Lower lobe of right lung (tissue), 2 donors: ENCODE measurements at places on chromosomes 5 and 9. TPM values are rescaled to one million over a fixed set of nuclear protein-coding genes. Genes with fewer than 3 reads are reported as not detected.
A peak's percentile ranks its signal among the peaks of the same experiment; 100 is the strongest.

DNA sequence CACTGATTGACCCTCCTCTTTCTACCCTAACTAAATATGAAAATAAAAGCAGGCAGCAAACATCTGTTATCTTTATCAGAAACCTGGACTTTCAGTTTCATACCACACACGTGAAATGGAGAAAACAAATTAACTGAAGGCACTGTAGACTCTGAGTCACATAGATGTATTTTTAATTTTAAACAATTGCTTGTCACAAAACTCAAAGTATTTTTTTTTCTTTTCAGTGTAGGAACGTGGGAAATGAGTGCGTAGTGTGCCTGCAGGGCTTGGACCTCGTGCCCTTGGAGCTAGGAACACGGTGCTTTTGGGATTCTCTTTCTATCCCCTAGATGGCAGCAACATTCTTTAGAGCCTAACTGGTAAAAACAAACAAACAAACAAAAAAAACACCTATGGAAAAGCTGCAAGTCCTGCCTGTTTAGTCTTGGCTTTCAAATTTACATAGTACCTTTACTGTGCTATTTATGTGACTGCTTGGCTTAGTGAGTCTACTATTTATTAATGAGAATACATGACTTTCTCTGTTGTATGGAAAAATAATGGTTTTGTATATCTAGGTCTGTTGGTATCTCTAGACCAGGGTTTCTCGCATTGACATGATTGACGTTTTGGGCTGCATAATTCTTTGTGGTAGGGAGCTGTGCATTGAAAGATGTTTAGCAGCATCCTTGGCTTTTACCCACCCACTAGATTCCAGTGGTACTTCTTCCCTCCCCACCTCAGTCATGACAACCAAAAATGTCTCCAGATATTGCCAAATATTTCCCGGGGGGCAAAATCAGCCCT lies 16.8 kb upstream of the ACTBL2 start:
- H3K27me3 ChIP-seq = no peaks in the 10 kb centered on the region
- no peak overlapping the region for H3K27ac ChIP-seq
- H3K4me3 ChIP-seq = peak overlapping the region; percentile 24
- H3K4me1 ChIP-seq = peaks cover 23% of the 10 kb centered on the region
- no peak for DNase-seq

GRCh38 chr5:173869316-173869715 lies 18.8 kb upstream of the CPEB4 start:
- H3K27ac ChIP-seq = no peak overlapping the region
- no peak overlapping the region for H3K4me3 ChIP-seq
- peaks cover 35% of the 10 kb centered on the region for H3K4me1 ChIP-seq
- no peaks in the 10 kb centered on the region for H3K36me3 ChIP-seq
- H3K27me3 ChIP-seq = no peaks in the 10 kb centered on the region
- DNase-seq = no peak

DNA sequence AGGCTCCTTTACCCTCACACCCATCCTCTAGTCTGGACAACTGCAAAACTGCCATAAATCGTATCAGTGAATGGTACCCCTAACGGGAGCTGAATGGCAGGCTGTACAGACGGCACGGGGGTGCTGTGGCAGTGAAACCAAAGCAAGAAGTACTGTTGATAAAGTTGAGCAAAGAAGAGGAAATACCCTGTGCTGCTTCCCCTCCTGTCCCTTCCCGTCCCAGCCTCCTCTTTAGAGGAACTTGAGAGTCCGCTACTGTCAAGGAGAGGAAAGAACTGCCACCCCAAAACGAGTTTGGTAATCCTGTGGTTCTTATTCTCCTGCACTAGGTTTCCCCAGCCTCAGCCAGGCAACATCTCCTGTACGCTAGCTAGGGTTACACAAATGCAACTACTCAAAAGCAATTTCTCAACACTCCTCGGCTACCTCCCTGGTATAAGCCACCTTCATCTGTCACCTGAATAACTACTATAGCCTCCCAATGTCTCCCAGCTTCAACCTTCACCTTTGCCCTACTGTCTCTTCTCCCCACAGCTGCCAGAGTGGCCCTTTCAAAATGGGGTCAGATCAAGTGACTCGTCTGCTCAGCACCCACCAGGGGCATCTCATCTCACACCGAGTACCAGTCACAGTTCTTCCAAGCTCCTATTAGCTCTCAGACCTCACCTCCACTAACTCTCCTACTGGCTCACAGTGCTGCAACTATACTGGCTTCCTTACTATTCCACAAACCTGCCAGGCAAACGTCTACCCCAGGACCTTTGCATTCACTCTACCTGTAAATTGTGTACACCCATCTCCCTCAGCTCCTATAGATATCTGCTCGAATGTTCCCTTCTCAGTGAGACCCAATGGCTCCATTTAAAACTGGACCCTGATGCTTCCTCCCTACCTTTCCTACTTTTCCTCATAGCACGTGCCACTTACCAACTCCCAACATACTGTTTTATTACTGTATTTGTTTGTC lies 4.1 kb downstream of the GLRX start:
- DNase-seq = peak; percentile 68
- H3K27ac ChIP-seq = peak overlapping the region; percentile 39
- H3K4me1 ChIP-seq = peaks cover 71% of the 10 kb centered on the region
- H3K27me3 ChIP-seq = no peaks in the 10 kb centered on the region

- H3K27me3 ChIP-seq = no peaks in the 10 kb centered on the region
- H3K36me3 ChIP-seq = no peaks in the 10 kb centered on the region
- H3K4me3 ChIP-seq = no peak overlapping the region
- H3K27ac ChIP-seq = no peak overlapping the region
- no peak for DNase-seq
- H3K4me1 ChIP-seq = no peaks in the 10 kb centered on the region
These were observed 20.6 kb downstream of the FST start for GRCh38 chr5:53501054-53501453.

DNA sequence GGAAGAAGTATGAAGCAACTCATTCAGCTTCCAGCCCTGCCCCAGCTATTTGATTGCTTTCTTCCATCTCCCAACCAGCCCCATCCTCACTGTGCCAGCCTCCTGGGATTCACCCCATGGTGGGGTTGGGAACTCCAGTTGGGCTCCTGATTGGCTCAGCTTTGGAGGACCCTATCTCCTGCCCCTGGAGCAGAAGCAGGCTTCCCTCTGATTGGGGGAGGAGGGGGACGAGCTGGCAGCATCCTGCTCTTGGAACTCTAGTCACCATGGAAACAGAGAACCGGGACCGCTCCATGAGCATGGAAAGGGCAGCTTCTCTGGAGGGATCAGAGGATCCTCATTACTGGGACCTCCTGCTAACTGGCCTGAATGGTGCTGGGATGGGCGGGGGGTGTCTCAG lies 2.6 kb downstream of the SLC6A7 start:
- H3K27ac ChIP-seq = no peak overlapping the region
- H3K27me3 ChIP-seq = peaks cover 37% of the 10 kb centered on the region
- H3K4me3 ChIP-seq = no peak overlapping the region
- no peaks in the 10 kb centered on the region for H3K36me3 ChIP-seq

- no peak overlapping the region for H3K27ac ChIP-seq
- H3K27me3 ChIP-seq = no peaks in the 10 kb centered on the region
- peaks cover 18% of the 10 kb centered on the region for H3K36me3 ChIP-seq
- no peak overlapping the region for H3K4me3 ChIP-seq
These were observed 129.2 kb downstream of the GOLPH3 start for GRCh38 chr5:32044939-32045338.

DNA sequence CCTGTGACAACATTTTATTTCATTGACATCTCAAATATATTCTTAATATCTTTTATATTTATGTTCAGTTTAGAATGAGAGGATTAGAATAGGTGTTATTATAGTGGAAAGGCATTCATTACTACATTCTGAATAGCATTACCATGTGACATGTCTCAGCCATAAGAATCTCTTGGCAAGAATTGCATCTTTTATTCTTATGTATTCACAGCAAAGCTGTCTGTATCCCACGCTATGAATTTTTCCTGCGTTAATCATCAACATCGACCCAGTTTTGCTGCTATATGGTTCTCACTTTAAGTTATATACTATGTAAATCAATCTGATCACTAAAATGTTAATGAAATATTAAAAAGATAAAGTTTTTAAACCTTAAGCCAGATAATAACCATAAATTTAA lies 248.6 kb downstream of the TMEM232 start:
- no peak overlapping the region for H3K27ac ChIP-seq
- H3K4me3 ChIP-seq = no peak overlapping the region
- H3K36me3 ChIP-seq = no peaks in the 10 kb centered on the region
- H3K27me3 ChIP-seq = no peaks in the 10 kb centered on the region

GRCh38 chr5:160289356-160289651 lies 23.1 kb downstream of the CCNJL start:
- no peaks in the 10 kb centered on the region for H3K27me3 ChIP-seq
- DNase-seq = no peak
- H3K27ac ChIP-seq = peak overlapping the region; percentile 77
- no peaks in the 10 kb centered on the region for H3K36me3 ChIP-seq
- H3K4me3 ChIP-seq = no peak overlapping the region

DNA sequence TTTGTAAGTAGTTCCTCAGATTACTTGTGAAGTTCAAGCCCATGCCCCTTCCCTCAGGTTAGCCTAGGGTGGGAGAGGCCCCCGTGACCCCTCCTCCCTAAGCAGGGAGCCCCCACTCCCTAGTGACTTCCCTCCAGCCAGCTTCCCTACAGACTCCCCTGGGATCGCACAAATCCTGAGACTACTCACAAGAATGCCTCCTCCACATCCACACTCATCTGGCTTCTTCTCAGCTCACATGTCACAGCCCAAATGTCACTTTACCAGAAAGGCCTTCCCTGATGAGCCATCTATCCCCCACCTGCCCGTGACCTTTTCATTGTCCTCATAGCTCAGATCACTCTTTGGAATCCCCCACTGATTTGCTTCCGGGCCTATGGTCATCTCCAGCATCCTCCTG lies 96.7 kb upstream of the ARAP3 start:
- no peak overlapping the region for H3K4me3 ChIP-seq
- no peak for DNase-seq
- no peak overlapping the region for H3K27ac ChIP-seq
- peaks cover 3% of the 10 kb centered on the region for H3K27me3 ChIP-seq
- H3K4me1 ChIP-seq = no peaks in the 10 kb centered on the region

- peaks cover 61% of the 10 kb centered on the region for H3K36me3 ChIP-seq
- no peaks in the 10 kb centered on the region for H3K27me3 ChIP-seq
- DNase-seq = no peak
- H3K4me3 ChIP-seq = no peak overlapping the region
These were observed 16.1 kb downstream of the G3BP1 start for GRCh38 chr5:151787817-151788216.

- H3K36me3 ChIP-seq = no peaks in the 10 kb centered on the region
- peaks cover 11% of the 10 kb centered on the region for H3K4me1 ChIP-seq
- H3K27ac ChIP-seq = no peak overlapping the region
- DNase-seq = no peak
These were observed 1.5 kb upstream of the RASGRF2 start for GRCh38 chr5:80958616-80959015.

GRCh38 chr9:99749641-99750040 lies 72.0 kb upstream of the NR4A3 start:
- H3K4me3 ChIP-seq = no peak overlapping the region
- no peaks in the 10 kb centered on the region for H3K4me1 ChIP-seq
- DNase-seq = no peak
- no peaks in the 10 kb centered on the region for H3K27me3 ChIP-seq
- no peaks in the 10 kb centered on the region for H3K36me3 ChIP-seq

GRCh38 chr9:133539991-133540697 lies 5.6 kb downstream of the ADAMTSL2 start:
- no peak for DNase-seq
- H3K27me3 ChIP-seq = peaks cover 2% of the 10 kb centered on the region
- no peaks in the 10 kb centered on the region for H3K36me3 ChIP-seq
- H3K27ac ChIP-seq = peak overlapping the region; percentile 74

GRCh38 chr9:134650431-134651190 lies 9.0 kb downstream of the COL5A1 start:
- no peak overlapping the region for H3K27ac ChIP-seq
- H3K36me3 ChIP-seq = no peaks in the 10 kb centered on the region
- no peak overlapping the region for H3K4me3 ChIP-seq
- DNase-seq = no peak
- H3K4me1 ChIP-seq = peaks cover 20% of the 10 kb centered on the region

- no peak overlapping the region for H3K4me3 ChIP-seq
- DNase-seq = no peak
These were observed 19.8 kb downstream of the BARHL1 start for GRCh38 chr9:132602207-132602606.

- DNase-seq = no peak
- no peaks in the 10 kb centered on the region for H3K27me3 ChIP-seq
- no peak overlapping the region for H3K4me3 ChIP-seq
- H3K4me1 ChIP-seq = peaks cover 16% of the 10 kb centered on the region
These were observed 3.4 kb upstream of the GAPVD1 start for GRCh38 chr9:125258160-125258785.

DNA sequence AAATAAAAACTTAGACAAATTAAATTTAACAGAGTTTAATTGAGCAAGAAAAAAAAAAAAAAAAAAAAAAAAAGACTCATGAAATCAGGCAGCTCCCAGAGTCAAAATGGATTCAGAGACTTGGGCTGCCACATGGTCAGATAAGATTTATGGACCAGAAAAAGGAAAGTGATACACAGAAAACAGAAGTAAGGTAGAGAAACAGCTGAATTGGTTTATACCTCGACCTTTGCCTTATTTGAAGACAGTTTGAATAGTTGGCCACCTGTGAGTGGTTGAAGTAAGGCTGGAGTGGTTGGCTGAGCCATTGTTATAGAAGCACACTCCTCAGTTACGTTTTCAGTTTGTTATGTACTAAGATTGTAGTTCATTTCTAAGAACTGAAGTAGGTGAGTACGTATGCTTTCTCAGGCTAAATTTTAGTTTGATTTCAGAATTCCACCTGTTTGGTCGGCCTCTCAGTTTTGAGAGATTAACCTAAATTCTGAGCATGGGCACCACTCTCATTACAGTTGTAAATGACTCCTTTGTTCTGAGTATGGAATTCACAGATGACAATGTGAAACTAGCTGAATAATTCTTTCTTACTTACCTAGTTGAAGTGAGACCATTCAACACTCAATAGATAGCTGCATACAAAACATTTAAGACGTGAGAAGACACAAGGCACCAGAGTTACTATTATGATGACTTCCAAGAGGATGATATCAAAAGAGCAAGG lies 149.0 kb downstream of the AOPEP start:
- no peak for DNase-seq
- H3K36me3 ChIP-seq = no peaks in the 10 kb centered on the region
- H3K27me3 ChIP-seq = no peaks in the 10 kb centered on the region
- peaks cover 36% of the 10 kb centered on the region for H3K4me1 ChIP-seq
- H3K4me3 ChIP-seq = no peak overlapping the region
- H3K27ac ChIP-seq = peak overlapping the region; percentile 65

GRCh38 chr5:43411495-43411894 lies 696 bp downstream of the CCL28 start:
- no peaks in the 10 kb centered on the region for H3K27me3 ChIP-seq
- no peak overlapping the region for H3K4me3 ChIP-seq
- H3K27ac ChIP-seq = no peak overlapping the region
- no peaks in the 10 kb centered on the region for H3K4me1 ChIP-seq
- no peak for DNase-seq

The INSL4 gene
- not detected for total RNA-seq

The FANCC gene
- total RNA-seq = 11.3 TPM

The UAP1L1 gene
- total RNA-seq = 29.7 TPM

The PCDHGB3 gene
- total RNA-seq = 2.2 TPM

The PIP5K1B gene
- 35.9 TPM for total RNA-seq

The SLIT3 gene
- total RNA-seq = 48.6 TPM

The WNK2 gene
- total RNA-seq = 7.7 TPM

The PCDHGB6 gene
- total RNA-seq = 7.7 TPM

The SLC6A7 gene
- not detected for total RNA-seq

The FAM221B gene
- total RNA-seq = 0.32 TPM

The SLC46A2 gene
- 13.7 TPM for total RNA-seq
